Stimulated activated CD4-positive, alpha-beta T cell treated with anti-CD3 and anti-CD28 coated beads, TNF-alpha, amount 100 ng/mL, for 24 hours (primary cell): ENCODE measurements at places on chromosomes 1 and 21.

- no peak for DNase-seq
These were observed 87.0 kb downstream of the INTS7 start for GRCh38 chr1:211948377-211948776.

- DNase-seq, result no peak
These were observed 3.6 kb upstream of the INAVA start for GRCh38 chr1:200890818-200891773.

- DNase-seq, result no peak
These were observed 823 bp upstream of the PRKAA2 start for GRCh38 chr1:56644064-56644918.

- DNase-seq, result peak; percentile 7
These were observed 176.5 kb downstream of the TGFB2 start for GRCh38 chr1:218521414-218522169.

DNA sequence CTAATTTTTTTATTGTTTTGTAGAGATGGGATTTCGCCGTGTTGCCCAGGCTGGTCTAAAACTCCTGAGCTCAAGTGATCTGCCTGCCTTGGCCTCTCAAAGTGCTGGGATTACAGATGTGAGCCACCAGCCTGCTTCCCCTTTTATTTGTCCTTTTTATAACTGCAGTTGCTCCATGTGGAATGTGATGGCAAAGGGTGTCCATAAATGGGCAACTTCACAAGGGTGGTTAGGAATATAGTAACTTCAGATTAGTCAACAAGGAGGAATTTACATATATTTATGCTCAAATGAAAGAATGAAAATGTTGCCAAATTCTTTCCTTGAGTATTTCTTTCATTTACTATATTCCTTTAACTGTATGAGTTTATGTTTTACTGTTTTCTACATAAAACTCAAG is 182.9 kb downstream of the BACH1 start:
- no peak for DNase-seq

DNA sequence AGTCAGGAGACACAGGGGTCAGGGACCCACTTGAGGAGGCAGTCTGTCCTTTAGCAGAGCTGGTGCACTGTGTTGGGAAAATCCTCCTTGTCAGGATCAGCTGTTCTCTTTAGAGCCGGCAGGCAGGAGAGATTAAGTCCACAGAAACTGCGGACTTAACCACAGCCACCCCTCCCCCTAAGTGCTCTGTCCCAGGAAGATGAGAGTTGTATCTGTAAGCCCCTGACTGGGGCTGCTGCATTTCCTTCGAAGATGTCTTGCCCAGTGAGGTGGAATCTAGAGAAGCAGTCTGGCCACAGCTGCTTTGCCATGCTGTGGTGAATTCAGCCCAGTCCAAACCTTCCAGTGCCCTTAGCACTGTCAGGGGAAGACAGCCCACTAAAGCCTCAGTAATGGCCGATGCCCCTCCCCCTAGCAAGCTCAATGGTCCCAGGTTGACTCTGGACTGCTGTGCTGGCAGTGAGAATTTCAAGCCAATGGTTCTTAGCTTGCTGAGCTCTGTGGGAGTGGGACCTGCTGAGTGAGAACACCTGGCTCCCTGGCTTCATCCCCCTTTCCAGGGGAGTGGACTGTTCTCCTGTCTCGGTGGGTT is 172.8 kb downstream of the ST6GALNAC3 start:
- DNase-seq, result no peak

DNA sequence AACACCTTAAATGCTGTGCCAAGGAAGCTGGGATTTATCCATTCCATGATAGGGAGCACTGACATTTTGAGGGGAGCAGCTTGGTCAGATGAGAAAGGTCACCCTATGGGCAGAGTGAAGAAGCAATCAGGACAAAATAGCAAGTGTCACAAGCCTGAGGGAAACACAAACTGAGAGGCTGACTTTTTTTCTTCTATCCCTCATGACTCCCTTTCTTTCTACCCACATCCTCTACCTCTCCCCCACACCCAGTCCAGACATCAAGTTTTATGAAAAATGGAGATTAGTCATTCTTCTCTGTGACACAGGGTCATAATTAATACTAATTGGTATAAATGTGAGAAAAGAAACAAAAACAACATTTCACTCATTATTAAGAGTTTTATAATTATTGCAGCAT is 103.1 kb downstream of the SLC25A24 start:
- no peak for DNase-seq

GRCh38 chr1:246320286-246320685 is 186.8 kb downstream of the SMYD3 start:
- no peak for DNase-seq

- DNase-seq, result no peak
These were observed at the start of gene PGLYRP3 for GRCh38 chr1:153312570-153313186. PGLYRP3 (minus strand) TSS chr1:153312952; CDS start chr1:153310665, 2,287 bp downstream.

DNA sequence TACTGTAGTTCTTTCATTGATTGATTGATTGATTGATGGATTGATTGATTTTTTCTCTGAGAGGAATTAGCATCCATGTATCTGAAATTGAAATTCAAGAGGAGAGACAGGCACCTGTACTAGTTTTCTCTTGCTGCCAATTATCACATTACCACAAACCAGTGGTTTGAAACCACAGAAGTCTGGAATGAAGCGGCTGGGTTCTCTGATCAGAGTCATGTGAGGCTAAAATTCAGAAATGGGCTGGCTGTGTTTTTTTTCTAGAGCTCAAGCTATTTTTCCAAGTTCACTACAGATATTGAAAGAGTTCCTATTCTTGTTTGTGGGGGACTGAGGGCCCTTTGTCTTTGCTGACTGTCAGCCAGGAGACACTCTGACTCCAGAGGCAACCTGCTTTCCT is 10.0 kb downstream of the NBPF3 start:
- DNase-seq, result no peak

GRCh38 chr1:93617670-93618499 is 63.8 kb downstream of the BCAR3 start:
- DNase-seq, result no peak

DNA sequence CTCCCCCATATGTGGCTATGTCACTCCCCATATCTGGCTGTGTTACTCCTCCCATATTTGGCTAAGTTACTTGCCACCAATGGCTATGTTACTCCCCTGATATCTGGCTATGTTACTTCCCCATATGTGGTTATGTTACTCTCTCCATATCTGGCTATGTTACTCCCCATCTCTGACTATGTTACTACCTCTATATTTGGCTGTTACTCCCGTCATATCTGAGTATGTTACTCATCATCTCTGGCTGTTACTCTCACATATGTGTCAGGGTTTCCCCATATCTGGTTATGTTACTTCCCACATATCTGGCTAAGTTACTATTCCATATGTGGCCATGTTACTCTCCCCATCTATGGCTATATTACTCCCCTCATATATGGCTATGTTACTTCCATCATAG is 50.3 kb upstream of the MAP10 start:
- no peak for DNase-seq

DNA sequence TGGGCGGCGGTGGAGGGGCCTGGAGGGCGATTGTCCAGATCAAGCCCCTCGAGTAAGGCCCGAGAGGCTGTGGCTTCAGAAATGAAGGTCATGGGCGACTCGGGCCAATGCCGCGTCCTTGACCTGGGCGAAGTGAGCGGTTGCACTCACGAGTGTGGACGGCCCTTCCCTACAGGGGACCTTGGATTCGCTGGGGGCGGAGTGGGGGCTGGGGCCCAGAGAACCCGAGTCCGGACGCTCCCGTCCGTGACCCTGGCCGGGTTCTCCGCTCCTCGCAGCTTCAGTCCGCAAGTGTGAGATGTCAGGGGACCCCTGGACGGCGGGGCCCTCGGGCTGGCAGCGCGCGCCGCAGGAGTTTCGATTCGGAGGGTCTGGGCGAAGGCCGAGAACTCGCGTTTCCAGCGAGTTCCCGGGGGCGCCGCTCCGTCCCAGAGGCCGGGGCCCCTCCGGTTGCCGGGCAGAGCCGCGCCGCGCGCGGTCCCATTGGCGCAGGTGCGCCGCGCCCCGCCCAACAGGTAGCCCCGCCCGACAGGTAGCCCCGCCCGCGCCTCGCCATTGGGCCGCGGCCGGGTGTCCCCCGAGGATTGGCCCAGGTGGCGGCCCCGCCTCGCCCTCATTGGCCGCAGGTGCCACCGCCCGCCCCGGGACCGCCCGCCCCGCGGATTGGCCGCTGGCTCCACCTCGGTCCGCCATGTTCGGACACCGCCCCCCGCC is at the start of gene PRKCZ:
TSS of gene PRKCZ (plus strand) at position 694 of the 714 bp plus-strand sequence. CDS start 220 bp downstream, outside the sequence.
- peak; percentile 92 for DNase-seq

- DNase-seq, result no peak
These were observed 260.4 kb upstream of the DPYD start for GRCh38 chr1:98181036-98181764.

GRCh38 chr1:100382657-100383056 is 30.4 kb downstream of the CDC14A start:
- DNase-seq, result no peak

GRCh38 chr1:223711173-223711572 is 1.2 kb upstream of the CAPN2 start:
- DNase-seq, result no peak

DNA sequence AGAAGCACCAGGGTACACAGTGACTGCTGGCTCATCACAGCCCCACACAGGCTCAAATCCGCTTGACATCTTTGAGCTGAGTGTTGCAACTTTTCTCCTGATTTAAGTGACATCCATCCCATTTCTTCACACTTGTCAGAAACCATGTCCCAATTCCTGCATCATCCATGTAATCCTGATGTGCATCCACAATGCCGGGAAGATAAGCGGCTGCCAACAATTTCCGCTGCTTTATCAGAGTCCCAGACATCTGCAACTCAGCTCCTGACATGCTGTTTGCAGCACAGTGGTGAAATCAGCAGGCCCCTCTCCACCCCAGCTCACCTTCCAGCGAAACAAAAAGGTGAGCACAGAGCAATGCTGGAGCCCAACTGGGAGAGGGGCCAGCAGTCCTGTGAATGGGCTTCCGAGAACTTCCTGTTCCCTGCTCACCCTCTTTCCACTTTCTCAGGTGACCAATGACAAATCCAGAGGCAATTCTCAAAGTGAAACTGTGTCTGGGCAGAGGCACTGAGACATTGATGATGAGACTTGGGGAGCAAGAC is 581.0 kb downstream of the AJAP1 start:
- DNase-seq, result no peak

DNA sequence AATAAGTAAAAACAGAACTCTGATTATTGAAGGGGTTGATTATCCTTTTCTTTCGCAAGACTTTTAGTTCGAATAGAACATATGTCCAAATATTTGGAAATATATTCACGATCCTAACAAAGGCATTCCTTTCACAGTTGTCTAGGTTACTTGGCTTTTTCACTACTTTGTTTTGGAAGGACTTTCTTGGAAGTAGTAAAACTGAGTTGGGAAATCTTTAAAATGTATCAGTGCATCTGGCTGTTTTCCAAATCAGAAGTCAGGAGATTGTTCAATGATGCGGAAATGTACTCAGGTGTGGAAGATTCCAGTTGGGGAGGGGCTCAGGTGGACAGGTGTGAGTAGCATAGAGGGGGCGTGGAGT is 67.1 kb downstream of the SH3BGR start:
- DNase-seq, result no peak

GRCh38 chr1:231392389-231393131 is 29.5 kb downstream of the EGLN1 start:
- DNase-seq, result no peak

GRCh38 chr1:232880354-232880753 is 70.1 kb upstream of the NTPCR start:
- no peak for DNase-seq
